CD4-positive, alpha-beta T cell (primary cell): ENCODE measurements at places on chromosomes 4 and X.

DNA sequence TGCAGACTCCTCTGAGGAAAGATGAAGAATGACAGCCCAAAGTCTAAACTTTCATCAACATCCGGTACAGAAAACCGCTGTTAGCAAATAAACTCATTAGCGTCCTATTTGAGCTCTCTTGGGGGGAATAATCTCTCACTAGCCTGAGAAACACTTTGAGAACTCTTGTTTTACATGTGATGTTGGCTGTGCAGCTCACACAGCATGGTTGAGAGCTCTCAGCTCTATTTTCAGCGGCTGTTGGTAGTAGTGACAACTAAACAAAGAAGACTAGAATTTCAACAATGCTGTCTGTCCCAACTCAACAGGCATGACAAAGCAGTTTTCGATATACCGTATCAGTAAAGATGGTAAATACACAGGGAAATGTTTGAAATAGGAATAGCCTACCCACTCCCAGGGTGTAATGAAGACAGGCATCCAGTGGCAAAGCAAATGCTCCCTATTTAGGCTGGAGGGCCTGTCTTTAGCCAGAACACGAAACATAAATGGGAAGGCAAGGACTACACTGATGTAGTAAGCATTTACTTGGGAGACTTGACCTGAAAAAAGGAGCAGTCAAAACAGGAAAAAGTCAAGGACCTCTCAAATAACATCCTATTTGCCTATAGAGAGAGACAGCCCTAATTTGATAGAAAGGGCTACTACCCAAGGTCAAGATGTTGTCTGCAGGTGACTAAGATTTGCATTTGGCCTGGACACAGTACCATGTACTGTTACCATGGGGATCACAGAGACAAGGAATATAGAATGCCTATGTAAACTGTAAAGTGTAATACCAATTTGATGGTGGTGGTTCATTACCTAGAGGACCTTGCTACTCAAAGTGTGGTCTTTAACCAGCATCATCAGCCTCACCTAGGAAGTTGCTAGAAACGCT is 60.4 kb downstream of the PPEF2 start:
- no peaks in the 10 kb centered on the region for H3K27me3 ChIP-seq
- DNase-seq = no peak
- H3K36me3 ChIP-seq = no peaks in the 10 kb centered on the region
- no peaks in the 10 kb centered on the region for H3K4me1 ChIP-seq
- H3K4me3 ChIP-seq = no peak overlapping the region

DNA sequence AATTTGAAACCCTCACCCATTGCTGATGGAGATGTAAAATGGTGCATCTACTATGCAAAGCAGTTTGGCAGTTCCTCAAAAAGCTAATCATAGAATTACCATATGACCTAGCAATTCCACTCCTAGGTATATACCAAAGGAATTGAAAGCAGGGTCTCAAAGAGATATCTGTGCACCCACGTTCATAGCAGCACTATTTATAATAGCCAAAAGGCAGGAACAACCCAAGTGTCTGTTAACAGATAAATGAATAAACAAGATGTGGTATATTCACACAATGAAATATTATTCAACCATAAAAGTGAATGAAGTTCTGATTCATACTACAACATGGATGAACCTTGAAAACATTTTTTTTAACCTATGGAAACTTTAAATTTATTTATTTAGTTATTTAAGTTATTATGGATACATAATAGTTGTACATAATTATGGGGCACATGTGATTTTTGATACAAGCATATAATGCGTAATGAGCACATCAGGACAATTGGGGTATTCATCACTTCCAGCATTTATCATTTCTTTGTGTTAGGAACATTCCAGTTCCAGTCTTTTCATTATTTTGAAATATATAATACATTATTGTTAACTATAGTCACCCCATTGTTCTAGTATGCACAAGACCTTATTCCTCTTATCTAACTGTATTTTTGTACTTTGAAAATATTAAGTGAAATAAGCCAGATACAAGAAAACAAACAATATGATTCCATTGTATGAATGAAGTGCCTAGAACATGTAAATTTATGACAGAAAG is 205.6 kb upstream of the CNKSR2 start:
- no peak for DNase-seq
- H3K4me1 ChIP-seq = no peaks in the 10 kb centered on the region
- H3K36me3 ChIP-seq = no peaks in the 10 kb centered on the region
- no peak overlapping the region for H3K4me3 ChIP-seq
- H3K27ac ChIP-seq = no peak overlapping the region
- no peaks in the 10 kb centered on the region for H3K27me3 ChIP-seq

GRCh38 chrX:9461087-9461486 is 3.8 kb upstream of the TBL1X start:
- H3K4me3 ChIP-seq = no peak overlapping the region
- H3K27ac ChIP-seq = no peak overlapping the region
- no peak for DNase-seq
- no peaks in the 10 kb centered on the region for H3K27me3 ChIP-seq
- H3K4me1 ChIP-seq = peaks cover 43% of the 10 kb centered on the region

- H3K27ac ChIP-seq = no peak overlapping the region
- DNase-seq = peak; percentile 27
- H3K36me3 ChIP-seq = peaks cover 16% of the 10 kb centered on the region
- peak overlapping the region; percentile 35 for H3K4me3 ChIP-seq
- H3K27me3 ChIP-seq = no peaks in the 10 kb centered on the region
These were observed 13.8 kb downstream of the CMC4 start for GRCh38 chrX:155056877-155057792.

DNA sequence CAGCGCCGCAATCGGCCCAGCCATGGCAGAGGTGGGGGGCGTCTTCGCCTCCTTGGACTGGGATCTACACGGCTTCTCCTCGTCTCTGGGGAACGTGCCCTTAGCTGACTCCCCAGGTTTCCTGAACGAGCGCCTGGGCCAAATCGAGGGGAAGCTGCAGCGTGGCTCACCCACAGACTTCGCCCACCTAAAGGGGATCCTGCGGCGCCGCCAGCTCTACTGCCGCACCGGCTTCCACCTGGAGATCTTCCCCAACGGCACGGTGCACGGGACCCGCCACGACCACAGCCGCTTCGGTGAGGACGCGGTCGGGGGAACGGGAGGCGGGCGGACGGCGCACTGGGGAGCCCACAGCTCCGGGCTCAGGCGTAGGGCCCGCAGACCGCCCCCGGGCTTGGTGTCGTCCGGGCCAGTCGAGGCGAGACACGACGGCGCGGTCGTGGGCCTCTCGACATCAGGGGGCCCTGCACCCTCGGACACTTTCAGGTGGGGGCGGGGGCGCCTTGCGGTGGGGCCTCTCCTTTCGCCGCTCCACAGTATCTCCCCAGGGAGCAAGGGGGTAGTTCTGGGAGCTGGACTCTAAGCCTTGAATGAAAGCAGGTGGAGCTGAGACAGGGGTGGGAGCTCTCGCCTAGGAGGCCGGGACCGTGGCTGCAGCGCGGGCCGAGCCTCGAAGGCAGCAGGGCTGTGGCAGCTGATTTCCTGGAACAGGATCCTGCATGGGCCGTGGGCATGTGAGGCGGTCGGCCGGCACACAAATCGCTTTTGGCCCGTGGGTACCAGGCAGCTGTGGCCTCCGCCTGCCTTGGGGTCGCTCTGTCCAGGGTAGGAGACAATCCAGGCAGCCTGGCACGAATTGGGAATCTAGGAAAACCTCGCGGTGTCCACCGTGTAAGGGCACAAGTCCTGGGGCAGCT is 722 bp downstream of the FGF16 start:
- H3K27me3 ChIP-seq = peaks cover 19% of the 10 kb centered on the region
- H3K27ac ChIP-seq = no peak overlapping the region
- DNase-seq = no peak
- no peaks in the 10 kb centered on the region for H3K36me3 ChIP-seq

- H3K4me1 ChIP-seq = peaks cover 6% of the 10 kb centered on the region
- peaks cover 2% of the 10 kb centered on the region for H3K36me3 ChIP-seq
- peak; percentile 1 for DNase-seq
- H3K27me3 ChIP-seq = no peaks in the 10 kb centered on the region
- H3K4me3 ChIP-seq = peak overlapping the region; percentile 82
These were observed 812 bp upstream of the KDM6A start for GRCh38 chrX:44871931-44872820.

DNA sequence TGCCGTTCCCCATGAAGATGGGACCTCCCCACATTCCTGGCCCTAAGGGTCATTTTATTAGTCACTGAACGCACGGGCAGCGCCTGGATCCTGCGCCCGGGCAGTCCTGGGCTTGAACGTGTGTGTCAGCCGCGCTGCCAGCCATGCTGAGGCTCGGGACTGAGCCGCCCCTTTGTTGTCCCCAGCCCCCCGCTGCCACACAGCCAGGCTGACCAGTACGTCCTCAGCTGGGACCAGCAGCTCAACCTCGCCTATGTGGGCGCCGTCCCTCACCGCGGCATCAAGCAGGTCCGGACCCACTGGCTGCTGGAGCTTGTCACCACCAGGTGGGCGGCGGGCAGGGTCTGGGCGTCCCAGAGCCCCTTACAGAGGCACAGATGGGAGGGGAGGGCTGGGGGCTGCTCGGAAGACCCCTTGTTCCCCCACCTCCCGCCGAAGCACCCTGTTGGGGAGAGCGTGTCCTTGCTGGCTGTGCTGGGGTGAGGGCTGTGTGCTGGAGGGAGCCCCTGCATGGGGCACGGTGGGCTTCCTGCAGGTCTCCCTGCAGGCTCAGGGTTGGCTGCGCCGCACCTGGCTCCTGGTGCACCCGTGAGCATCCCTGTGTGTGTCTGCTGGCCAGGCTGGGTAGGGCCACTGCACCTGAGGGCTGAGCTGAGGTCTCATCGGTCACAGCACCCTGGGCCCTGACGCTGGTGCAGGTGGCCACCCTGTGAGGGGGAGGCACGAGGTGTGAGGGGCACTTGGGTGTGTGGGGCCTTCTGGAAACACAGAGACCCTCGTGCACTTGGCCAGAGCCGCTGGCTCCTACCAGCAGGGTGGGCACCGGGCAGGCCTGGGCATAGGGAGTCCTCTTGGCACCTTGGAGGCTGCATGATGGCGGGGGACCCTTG is 1.0 kb downstream of the IDUA start:
- H3K27me3 ChIP-seq = no peaks in the 10 kb centered on the region
- peaks cover 36% of the 10 kb centered on the region for H3K4me1 ChIP-seq
- DNase-seq = no peak
- H3K36me3 ChIP-seq = peaks cover 6% of the 10 kb centered on the region
- H3K27ac ChIP-seq = no peak overlapping the region

DNA sequence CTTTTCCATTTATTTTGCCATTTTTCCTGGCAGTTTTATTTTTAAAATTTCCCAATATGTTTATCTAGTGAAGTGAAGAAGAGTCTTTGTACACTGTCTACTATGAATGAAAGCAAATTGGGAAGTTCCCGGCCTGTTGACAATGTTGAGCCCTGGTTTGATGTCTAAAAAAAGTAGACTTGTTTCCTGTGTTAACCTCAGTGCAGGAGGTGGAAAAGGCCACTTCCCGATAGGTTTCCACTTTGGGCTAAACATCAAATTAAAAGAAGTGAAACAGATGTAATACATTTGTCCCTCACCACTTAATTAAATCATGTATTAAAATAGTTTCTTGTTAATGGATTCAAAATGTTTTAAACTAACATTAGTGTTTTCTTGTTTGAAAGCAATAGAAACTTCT is 30.0 kb downstream of the BBS12 start:
- H3K36me3 ChIP-seq = no peaks in the 10 kb centered on the region
- no peak overlapping the region for H3K4me3 ChIP-seq
- H3K27ac ChIP-seq = no peak overlapping the region
- no peaks in the 10 kb centered on the region for H3K27me3 ChIP-seq

GRCh38 chr4:71550220-71551165 is 211.7 kb downstream of the SLC4A4 start:
- no peaks in the 10 kb centered on the region for H3K4me1 ChIP-seq
- no peaks in the 10 kb centered on the region for H3K27me3 ChIP-seq
- no peaks in the 10 kb centered on the region for H3K36me3 ChIP-seq

GRCh38 chrX:153634832-153635231 is 12.2 kb upstream of the DUSP9 start:
- H3K36me3 ChIP-seq = no peaks in the 10 kb centered on the region
- H3K27me3 ChIP-seq = no peaks in the 10 kb centered on the region
- no peak for DNase-seq
- H3K4me3 ChIP-seq = no peak overlapping the region
- H3K27ac ChIP-seq = no peak overlapping the region

- no peak overlapping the region for H3K4me3 ChIP-seq
- no peaks in the 10 kb centered on the region for H3K27me3 ChIP-seq
- no peak for DNase-seq
- H3K27ac ChIP-seq = no peak overlapping the region
- H3K4me1 ChIP-seq = peaks cover 9% of the 10 kb centered on the region
- peaks cover 30% of the 10 kb centered on the region for H3K36me3 ChIP-seq
These were observed 51.5 kb downstream of the PCGF3 start for GRCh38 chr4:757111-757510.

GRCh38 chrX:30577362-30577991 is at the start of gene TASL:
TASL (minus strand) TSS chrX:30577766; CDS start chrX:30560355, 17,411 bp downstream.
- H3K4me1 ChIP-seq = peaks cover 4% of the 10 kb centered on the region
- no peak within 1 kb of the TSS for H3K27ac ChIP-seq
- no peaks in the 10 kb centered on the region for H3K27me3 ChIP-seq

GRCh38 chr4:151325111-151325948 is at the start of gene SH3D19:
SH3D19 (minus strand) TSS chr4:151325605; CDS start chr4:151325352, 253 bp downstream.
- H3K27ac ChIP-seq = no peak within 1 kb of the TSS
- no peaks in the 10 kb centered on the region for H3K36me3 ChIP-seq
- H3K27me3 ChIP-seq = peaks cover 46% of the 10 kb centered on the region
- DNase-seq = no peak
- H3K4me1 ChIP-seq = peaks cover 7% of the 10 kb centered on the region

DNA sequence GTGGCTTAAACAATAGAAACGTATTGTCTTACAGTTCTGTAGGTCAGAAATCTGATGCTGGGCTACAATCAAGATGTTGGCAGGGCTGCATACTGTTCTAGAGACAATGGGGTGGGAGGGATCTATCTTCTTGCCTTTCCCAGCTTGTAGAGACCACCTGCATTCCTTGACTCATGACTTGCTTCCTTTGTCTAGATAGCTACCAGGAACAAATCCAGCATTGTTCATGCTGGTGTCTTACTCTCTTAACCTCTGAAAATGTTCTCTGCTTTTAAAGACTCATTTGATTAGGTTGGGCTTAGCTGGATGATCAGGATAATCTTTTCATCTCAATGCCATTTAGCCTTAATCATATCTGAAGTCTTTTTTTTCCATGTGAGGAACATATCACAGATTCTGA is 169.0 kb downstream of the ZNF330 start:
- H3K4me1 ChIP-seq = no peaks in the 10 kb centered on the region
- DNase-seq = no peak
- no peaks in the 10 kb centered on the region for H3K36me3 ChIP-seq

DNA sequence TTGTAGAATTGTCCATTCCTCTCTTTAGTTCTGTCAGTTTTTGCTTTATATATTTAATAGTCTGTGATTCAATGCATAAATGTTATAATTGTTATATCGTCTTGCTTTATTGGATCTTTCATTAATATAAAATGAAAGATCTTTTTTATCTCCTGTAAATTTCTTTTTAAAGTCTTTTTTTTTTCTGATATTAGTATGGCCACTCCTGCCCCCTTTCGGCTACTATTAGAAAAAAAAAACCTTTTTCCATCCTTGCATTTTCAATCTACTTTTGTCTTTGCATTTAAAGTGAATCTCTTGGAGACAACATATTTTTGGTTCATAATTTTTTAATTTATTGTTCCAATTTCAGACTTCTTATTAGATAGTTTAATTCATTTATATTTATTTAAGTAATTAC is 677.4 kb upstream of the NDST4 start:
- no peak overlapping the region for H3K4me3 ChIP-seq
- no peaks in the 10 kb centered on the region for H3K27me3 ChIP-seq

GRCh38 chr4:123974386-123975149 is 578.0 kb downstream of the SPRY1 start:
- H3K36me3 ChIP-seq = no peaks in the 10 kb centered on the region
- H3K27ac ChIP-seq = no peak overlapping the region
- no peaks in the 10 kb centered on the region for H3K27me3 ChIP-seq
- DNase-seq = no peak
